Central memory CD8-positive, alpha-beta T cell (primary cell): ENCODE measurements at places on chromosomes 6 and 20.

- H3K36me3 ChIP-seq = no peaks in the 10 kb centered on the region
- no peak for DNase-seq
- H3K27ac ChIP-seq = no peak overlapping the region
- H3K4me1 ChIP-seq = no peaks in the 10 kb centered on the region
- H3K27me3 ChIP-seq = peaks cover 17% of the 10 kb centered on the region
These were observed 167.9 kb upstream of the JARID2 start for GRCh38 chr6:15077961-15078360.

GRCh38 chr20:17852323-17852722 lies 116.3 kb downstream of the SNX5 start:
- no peaks in the 10 kb centered on the region for H3K36me3 ChIP-seq
- H3K27me3 ChIP-seq = no peaks in the 10 kb centered on the region
- no peak for DNase-seq
- H3K27ac ChIP-seq = no peak overlapping the region
- H3K4me3 ChIP-seq = no peak overlapping the region

GRCh38 chr6:113875470-113875869 lies 18.3 kb downstream of the MARCKS start:
- H3K36me3 ChIP-seq = no peaks in the 10 kb centered on the region
- H3K4me1 ChIP-seq = peaks cover 8% of the 10 kb centered on the region
- DNase-seq = no peak
- H3K4me3 ChIP-seq = no peak overlapping the region
- no peak overlapping the region for H3K27ac ChIP-seq
- H3K27me3 ChIP-seq = peaks cover 32% of the 10 kb centered on the region

DNA sequence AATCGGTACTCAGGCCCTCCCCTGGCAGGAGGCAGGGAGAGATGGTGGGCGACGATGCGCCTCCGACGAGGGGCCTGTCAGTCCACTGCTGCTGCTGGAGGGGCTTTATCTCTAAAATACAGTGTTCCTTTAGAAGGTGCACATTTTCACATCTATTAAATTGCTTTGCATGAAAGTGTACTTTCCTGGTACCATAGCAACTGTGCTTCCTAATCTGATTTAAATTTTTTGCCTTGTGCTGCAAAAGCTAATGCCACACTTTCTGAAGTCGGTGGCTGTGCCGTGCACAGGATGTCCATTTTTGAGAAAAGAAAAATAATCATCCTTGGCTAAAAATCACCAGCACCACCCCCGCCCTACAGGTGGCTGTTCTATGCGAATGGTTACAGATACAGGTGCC lies 262.0 kb upstream of the CDH4 start:
- H3K4me1 ChIP-seq = no peaks in the 10 kb centered on the region
- H3K27me3 ChIP-seq = peaks cover 11% of the 10 kb centered on the region
- H3K4me3 ChIP-seq = no peak overlapping the region

DNA sequence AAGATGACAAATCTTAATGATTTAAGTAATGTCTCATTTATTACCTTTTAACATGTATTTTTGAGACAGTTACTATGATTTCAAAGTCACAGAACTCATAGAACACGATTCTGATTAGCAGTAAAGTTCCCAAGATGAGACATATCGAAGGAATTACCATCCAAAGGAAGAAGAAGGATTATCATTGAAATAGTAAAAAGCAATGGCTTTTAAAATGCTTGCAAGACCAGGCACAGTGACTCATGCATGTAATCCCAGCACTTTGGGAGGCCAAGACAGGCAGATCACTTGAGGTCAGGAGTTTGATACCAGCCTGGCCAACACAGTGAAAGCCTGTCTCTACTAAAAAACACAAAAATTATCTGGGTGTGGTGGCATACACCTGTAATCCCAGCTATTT lies 219.2 kb downstream of the KHDC1L start:
- H3K4me3 ChIP-seq = no peak overlapping the region
- H3K27me3 ChIP-seq = no peaks in the 10 kb centered on the region
- H3K27ac ChIP-seq = no peak overlapping the region
- no peaks in the 10 kb centered on the region for H3K36me3 ChIP-seq

DNA sequence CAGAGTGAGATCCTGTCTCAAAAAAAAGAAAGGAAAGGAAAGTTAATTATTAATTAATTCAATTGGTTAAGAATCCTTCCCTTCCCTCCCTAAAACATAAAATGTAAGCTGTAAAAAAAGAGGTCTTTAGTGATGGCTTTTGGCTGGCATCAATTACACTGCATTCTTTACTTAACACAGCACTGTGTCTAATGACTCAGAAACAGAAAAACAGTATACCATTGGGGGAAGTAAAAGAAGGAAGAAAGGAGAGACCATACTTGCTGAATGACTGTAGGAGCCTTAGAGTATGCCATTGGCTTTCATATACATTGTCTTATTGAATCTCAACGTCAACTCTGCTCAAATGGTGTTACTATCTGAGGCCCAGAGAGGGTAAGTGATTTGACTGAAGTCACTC lies 18.3 kb upstream of the CITED2 start:
- H3K27me3 ChIP-seq = peaks cover 6% of the 10 kb centered on the region
- H3K27ac ChIP-seq = no peak overlapping the region
- no peak for DNase-seq
- H3K4me1 ChIP-seq = no peaks in the 10 kb centered on the region

GRCh38 chr6:79180052-79180451 lies 54.4 kb downstream of the HMGN3 start:
- H3K27ac ChIP-seq = no peak overlapping the region
- H3K36me3 ChIP-seq = no peaks in the 10 kb centered on the region

DNA sequence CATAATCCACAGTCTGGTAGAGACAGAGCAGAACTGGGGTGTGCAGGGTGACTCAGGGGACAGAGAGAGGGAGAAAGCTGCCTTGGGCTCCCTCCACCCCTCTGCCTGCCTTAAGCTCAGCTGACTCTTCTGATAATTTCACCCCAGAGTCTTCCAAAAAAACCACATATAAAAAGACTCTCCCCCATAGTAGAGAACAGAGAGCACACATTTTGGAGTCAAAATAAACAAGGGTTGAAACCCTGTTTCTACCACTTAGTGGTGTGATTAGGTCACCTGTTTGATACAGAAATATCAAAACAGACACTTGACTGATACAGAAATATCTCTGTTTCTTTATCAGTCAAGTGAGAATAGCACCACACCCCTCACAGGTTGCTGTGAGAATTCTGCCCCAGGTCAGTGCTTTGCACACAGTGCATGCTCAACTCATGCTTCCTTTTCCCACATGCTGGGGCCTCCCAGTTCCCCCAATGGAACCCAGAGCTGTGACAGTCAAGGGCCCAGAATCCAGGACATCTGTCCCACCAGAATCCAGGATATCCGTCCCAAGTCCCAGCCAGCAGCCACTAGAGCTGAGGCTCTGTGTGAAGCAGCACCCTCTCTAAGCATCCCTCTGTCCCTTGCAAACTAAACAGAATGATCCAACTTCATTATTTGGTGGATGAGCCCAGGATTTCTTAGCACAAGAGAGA lies 1.2 kb downstream of the TREML2 start:
- H3K4me3 ChIP-seq = peak overlapping the region; percentile 72
- no peaks in the 10 kb centered on the region for H3K27me3 ChIP-seq
- DNase-seq = peak; percentile 12
- peak overlapping the region; percentile 93 for H3K27ac ChIP-seq
- H3K36me3 ChIP-seq = peaks cover 12% of the 10 kb centered on the region

- H3K27ac ChIP-seq = no peak overlapping the region
- no peak for DNase-seq
- peaks cover 3% of the 10 kb centered on the region for H3K4me1 ChIP-seq
- H3K36me3 ChIP-seq = peaks cover 1% of the 10 kb centered on the region
- H3K27me3 ChIP-seq = peaks cover 49% of the 10 kb centered on the region
- no peak overlapping the region for H3K4me3 ChIP-seq
These were observed 95.4 kb downstream of the SLC22A23 start for GRCh38 chr6:3361312-3362037.

DNA sequence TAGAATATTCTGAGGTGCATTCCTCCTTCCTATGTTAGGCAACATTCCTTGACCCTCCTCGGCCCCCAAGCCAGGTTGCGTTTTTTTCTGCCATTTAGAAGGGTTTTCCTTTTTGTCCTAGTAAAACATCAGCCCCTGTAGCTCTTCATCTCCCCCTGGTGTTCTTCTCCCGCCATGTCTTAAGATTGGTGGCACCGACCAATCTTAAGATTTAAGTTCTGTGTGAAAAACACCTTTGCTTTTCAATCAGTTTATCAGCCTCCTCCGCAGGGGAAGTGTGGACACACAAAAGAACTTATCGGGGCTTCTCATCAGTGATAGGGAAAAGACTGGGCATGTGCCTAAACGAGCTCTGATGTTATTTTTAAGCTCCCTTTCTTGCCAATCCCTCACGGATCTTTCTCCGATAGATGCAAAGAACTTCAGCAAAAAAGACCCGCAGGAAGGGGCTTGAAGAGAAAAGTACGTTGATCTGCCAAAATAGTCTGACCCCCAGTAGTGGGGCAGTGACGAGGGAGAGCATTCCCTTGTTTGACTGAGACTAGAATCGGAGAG lies 719 bp upstream of the EDN1 start:
- peak overlapping the region; percentile 63 for H3K4me3 ChIP-seq
- peaks cover 80% of the 10 kb centered on the region for H3K27me3 ChIP-seq
- peaks cover 21% of the 10 kb centered on the region for H3K4me1 ChIP-seq
- H3K27ac ChIP-seq = no peak overlapping the region
- peaks cover 3% of the 10 kb centered on the region for H3K36me3 ChIP-seq

DNA sequence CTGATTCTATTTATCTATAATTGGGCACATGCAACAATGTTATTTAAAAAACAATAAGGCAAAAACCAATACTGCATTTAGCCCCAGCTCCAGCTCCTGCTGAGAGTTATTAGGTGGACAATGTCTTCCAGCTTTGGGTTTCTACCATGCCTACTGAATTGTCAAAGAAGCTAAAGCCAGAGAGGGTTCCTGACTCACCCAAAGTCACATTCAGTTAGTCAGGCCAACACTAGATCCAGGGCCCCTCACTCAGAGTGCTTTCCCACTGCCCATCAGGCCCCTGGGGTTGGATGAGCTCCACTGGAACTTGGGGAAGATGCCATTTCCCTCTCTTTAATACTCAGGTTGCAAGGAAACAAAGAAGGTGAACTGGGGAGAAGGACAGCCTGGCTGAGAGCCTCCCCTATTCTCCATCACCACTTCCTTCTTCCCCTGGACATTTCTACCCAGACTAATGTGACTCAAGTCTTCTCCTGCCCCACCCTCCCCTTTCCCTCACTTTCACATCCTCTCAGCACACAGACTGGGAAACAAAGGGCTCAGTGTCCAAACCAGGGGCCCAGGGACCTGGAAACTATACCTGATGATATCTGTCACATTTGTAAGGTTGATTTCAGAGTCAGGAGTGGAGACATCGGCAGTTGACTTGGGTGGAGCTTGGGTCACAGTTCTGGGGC lies 6.0 kb downstream of the TREM1 start:
- no peaks in the 10 kb centered on the region for H3K36me3 ChIP-seq
- DNase-seq = no peak
- peaks cover 8% of the 10 kb centered on the region for H3K4me1 ChIP-seq
- H3K27ac ChIP-seq = no peak overlapping the region
- peaks cover 42% of the 10 kb centered on the region for H3K27me3 ChIP-seq

GRCh38 chr20:58481481-58482021 lies 33.6 kb downstream of the APCDD1L start:
- no peaks in the 10 kb centered on the region for H3K4me1 ChIP-seq
- peaks cover 38% of the 10 kb centered on the region for H3K27me3 ChIP-seq
- H3K4me3 ChIP-seq = no peak overlapping the region
- H3K27ac ChIP-seq = no peak overlapping the region
- DNase-seq = no peak

- no peak for DNase-seq
- peaks cover 52% of the 10 kb centered on the region for H3K4me1 ChIP-seq
- H3K4me3 ChIP-seq = peak overlapping the region; percentile 89
- peak overlapping the region; percentile 96 for H3K27ac ChIP-seq
These were observed 2.6 kb downstream of the CD164 start for GRCh38 chr6:109379711-109380110.

DNA sequence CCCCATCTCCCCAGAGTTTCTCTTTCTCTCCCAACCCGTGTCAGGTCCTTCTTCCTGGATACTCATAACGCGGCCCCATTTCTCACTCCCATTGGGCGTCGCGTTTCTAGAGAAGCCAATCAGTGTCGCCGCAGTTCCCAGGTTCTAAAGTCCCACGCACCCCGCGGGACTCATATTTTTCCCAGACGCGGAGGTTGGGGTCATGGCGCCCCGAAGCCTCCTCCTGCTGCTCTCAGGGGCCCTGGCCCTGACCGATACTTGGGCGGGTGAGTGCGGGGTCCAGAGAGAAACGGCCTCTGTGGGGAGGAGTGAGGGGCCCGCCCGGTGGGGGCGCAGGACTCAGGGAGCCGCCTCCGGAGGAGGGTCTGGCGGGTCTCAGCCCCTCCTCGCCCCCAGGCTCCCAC lies at the start of gene HLA-F:
Gene HLA-F, plus strand, starts transcription at position 173 of the 404 bp plus-strand sequence. Its CDS starts 30 bp downstream, at position 203.
- peak within 1 kb of the TSS; percentile 99 for H3K27ac ChIP-seq
- H3K4me3 ChIP-seq = peak within 1 kb of the TSS; percentile 92
- DNase-seq = peak; percentile 87
- H3K4me1 ChIP-seq = peaks cover 57% of the 10 kb centered on the region
- H3K27me3 ChIP-seq = no peaks in the 10 kb centered on the region
- peaks cover 64% of the 10 kb centered on the region for H3K36me3 ChIP-seq

DNA sequence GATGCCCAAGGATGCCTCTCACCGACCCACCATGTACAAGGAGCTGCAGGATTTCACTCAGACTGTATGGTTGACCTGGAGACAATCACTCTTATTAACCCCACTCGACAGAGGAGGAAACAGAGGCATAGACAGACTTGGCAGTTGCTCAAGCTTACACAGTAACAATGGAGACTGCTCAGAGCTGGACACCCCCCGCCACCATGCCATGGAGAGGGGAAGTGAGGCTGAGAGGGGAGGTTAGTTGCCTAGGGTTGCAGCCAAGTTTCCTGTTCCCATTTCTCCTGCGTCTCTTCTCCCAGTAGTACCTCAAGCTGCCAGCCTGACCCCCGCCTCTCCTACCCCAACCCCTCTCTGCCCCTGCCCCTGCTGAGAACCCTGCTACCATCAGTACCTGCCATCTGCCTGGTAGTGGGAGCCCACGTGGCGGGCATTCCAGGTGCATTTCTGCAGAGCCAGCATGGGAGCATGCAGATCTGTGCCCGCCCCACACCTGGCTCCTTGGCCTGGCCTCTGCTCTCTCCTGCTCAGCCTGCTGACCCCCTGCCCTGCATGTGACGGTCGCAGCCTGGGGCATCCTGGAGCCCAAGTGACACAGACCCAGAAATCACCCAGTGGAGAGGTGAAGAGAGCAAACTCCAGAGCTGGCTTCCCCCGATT lies 157.7 kb downstream of the PREX1 start:
- peak overlapping the region; percentile 77 for H3K27ac ChIP-seq
- no peaks in the 10 kb centered on the region for H3K27me3 ChIP-seq
- H3K4me3 ChIP-seq = peak overlapping the region; percentile 3

DNA sequence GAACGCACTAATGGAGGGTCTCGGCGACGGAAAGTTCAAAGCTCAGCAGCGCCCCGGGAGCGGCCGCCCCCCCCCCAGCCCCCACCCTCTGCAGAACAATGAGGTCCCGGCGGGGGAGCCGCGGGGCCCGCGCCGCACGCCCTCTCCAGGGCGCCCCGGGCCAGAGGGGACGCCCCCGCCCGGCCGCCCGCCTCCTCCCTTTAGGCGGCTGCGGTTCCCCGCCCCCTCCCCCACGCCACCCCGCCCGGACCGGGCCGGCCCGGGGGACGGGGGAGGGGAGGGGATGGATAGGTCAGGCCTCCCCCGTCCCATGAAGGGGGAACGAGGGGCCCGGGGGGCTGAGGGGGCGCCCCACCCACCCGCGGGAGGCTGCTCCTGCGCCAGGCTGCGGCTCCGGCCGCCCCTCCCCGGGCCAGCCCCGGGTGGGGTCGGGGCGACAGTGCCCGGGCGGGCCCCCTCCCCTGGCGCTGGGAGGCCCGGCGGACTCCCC lies 1.5 kb downstream of the NOL4L start:
- H3K27me3 ChIP-seq = no peaks in the 10 kb centered on the region
- no peak overlapping the region for H3K27ac ChIP-seq
- peaks cover 13% of the 10 kb centered on the region for H3K36me3 ChIP-seq
- peaks cover 59% of the 10 kb centered on the region for H3K4me1 ChIP-seq
